ENCODE measurements at places on chromosomes 1 and 21.

GRCh38 chr1:190258003-190258402 is 219.7 kb downstream of the BRINP3 start:
- no peak for DNase-seq

DNA sequence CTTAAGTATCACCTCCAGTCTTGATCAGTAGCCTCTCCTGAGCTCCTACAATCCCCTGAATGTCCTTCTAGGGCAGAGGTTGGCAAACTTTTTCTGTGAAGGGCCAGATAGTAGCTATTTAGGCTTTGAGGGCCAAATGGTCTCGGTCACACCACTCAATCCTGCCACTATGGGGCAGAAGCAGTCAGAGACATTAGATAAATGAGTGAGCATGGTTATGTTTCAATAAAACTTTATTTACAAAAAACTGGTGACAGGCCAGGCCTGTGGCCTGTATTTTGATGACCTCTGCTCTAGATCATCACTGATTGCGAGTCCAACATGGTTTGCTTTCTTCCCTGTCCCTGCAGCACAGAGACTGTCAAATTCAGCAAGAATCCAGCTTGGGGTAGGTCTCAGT is 36.3 kb downstream of the LRP8 start:
- DNase-seq: peak; percentile 30

GRCh38 chr21:44497703-44498126 is 42.3 kb downstream of the KRTAP10-1 start:
- no peak for DNase-seq

- no peak for DNase-seq
Measured at GRCh38 chr1:201591981-201592380, 53.1 kb downstream of the NAV1 start.

- no peak for DNase-seq
Measured at GRCh38 chr1:2583871-2584351, 2.7 kb upstream of the PRXL2B start.

DNA sequence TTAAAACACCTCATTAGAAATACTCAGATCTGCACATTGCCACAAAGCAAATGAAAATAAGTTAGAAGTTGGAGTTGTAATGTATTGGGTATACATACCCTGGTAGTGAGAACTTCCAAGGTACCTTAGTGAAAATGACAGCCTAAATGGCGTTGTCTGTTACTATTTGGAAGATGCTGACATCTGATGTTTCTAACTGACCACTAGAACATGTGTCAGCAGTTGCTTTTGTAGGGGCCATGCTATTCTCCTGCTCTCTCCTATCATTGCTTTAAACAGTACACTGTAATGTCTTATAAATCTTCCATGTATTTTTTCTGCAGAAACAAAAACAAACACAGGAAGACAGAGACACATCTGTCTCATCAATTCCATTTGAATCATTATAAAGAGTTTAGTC is 40.1 kb downstream of the LAMC1 start:
- DNase-seq: no peak

- no peak for DNase-seq
Measured at GRCh38 chr1:47412437-47412836, 3.6 kb upstream of the FOXE3 start.
